GM23248 (cell line): ENCODE measurements at places on chromosomes 11 and 22. TPM values are rescaled to one million over a fixed set of nuclear protein-coding genes. Genes with fewer than 3 reads are reported as not detected.
A peak's percentile ranks its signal among the peaks of the same experiment; 100 is the strongest.

DNA sequence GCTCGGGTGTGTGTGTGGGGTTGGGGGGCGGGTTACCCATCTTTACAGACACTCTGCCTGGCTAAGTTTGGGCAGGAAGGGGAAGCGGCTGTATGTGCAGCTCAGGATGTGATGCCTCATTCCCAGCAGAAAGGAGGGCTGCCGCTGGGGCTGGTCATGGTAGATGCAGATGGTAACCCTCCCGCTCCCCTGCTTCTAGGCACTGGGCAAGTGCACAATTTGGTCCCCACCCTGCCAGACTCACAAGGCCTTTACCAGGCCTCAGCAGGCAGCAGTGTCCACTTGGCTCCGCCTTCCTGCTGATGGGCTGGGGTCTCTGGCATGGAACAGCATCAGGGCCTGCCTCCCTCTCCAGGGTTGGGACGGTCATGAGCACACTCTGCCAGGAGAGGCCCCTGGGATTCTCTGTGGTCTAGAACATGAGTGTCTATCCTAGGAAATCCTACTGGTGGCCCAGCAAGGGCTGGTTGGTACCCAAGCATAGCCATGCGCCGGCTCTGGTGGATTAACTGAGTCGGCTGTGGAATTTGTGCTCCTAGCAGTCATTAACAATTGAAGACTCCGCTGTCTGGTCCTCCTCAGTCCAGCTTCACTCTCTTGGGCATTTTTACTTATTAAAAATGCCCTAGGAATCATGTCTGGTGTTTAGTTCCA, 4.2 kb downstream of the LMO1 start:
- DNase-seq = no peak

GRCh38 chr22:23670378-23671295, 20.2 kb upstream of the RGL4 start:
- DNase-seq = peak; percentile 23

DNA sequence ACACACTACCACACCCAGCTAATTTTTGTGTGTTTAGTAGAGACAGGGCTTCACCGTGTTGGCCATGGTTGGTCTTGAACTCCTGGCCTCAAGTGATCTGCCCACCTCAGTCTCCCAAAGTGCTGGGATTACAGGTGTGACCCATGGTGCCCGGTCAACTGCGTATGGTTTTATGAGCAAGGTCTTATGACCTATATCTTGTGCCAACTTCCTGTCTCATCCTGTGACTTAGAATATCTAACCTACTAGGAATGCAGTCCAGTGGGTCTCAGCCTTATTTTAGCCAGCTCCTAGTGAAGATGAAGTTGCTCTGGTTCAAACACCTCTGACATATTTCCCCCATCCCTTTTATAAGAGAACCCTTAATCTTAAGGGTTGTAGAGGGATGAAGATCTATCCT, 66.1 kb upstream of the OR5AN1 start:
- no peak for DNase-seq

DNA sequence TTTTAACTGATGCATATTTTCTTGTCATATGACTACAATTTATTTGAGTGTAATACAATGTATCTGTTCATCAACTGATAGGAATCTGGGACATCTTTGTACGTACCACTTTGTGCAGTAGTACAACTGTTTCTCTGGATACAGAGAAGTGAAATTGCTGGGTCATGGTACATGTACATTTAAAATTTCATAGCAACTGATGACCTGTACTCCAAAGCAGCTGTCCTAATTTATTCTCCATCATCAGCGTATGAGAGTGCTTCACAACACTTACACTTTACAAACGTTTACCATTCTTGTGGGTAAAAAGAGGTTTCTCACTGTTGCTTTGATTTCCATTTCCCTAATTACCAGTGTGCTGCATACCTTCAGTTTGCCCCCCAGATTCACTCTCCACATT, 552.8 kb upstream of the CADM1 start:
- no peak for DNase-seq

DNA sequence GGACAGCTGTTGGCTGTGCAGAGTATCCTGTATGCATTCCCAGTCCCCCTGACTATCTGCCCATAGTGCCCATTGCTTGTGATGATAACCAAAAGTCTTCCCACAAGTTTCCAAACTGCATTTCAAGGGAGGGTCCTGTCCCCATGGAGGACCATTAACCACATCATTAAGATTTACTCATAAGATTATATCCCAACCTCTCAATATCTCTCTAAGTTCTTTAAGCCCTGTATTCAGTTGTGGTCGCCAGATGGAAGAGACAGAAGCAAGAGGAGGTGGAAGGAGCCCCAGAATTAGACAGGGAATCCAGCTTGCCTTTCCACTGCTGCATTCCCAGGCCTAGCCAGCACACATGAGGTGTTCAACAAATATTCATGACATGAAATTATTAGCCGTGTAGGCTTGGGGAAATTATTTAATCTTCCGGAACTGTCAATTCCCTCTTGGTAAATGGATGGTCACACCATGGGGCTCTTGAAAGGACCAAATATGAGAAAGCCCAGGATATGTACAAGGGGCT, 42.6 kb upstream of the TIMP3 start:
- DNase-seq = peak; percentile 22

GRCh38 chr22:30033137-30033536, 47.1 kb upstream of the HORMAD2 start:
- no peak for DNase-seq

Gene ZNF408
- total RNA-seq = 9.6 and 11.9 TPM in 2 replicates

DNA sequence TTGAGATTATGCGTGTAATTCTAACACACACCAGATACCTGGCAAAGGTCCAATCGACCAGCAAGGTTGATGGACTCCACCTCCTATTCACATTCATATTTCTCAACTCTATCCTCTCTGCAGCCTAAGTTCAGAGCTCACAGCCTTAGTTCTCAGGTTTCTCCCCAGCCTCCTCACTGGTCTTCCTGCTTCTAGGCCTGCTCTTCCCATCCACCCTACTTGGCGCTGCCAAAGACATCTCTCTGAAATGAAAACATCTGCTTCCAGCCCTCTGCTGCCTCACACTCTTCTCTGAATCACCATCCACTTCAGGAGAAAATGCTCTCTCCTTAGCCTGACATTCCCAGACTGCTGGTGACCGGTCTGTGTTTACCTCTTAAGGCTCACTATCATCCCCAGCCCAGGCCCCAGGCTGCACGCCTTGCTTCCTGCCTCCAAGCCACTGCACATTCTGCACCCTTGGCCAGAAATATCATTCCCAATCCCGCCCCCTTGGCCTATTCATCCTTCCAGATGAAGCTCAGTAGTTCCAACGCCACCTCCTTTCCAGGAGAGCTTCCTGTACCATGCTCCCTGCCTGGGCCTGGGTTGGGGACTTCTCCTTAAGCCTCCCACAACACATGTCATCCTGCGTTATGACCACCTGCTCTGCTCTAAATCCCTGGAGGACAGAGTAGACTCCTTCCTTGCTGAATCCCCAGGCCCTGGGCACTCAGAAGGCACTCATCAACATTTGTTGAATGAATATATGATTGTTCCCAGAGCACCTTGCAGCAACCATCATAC, 3.5 kb downstream of the ARRB1 start:
- DNase-seq = peak; percentile 94

DNA sequence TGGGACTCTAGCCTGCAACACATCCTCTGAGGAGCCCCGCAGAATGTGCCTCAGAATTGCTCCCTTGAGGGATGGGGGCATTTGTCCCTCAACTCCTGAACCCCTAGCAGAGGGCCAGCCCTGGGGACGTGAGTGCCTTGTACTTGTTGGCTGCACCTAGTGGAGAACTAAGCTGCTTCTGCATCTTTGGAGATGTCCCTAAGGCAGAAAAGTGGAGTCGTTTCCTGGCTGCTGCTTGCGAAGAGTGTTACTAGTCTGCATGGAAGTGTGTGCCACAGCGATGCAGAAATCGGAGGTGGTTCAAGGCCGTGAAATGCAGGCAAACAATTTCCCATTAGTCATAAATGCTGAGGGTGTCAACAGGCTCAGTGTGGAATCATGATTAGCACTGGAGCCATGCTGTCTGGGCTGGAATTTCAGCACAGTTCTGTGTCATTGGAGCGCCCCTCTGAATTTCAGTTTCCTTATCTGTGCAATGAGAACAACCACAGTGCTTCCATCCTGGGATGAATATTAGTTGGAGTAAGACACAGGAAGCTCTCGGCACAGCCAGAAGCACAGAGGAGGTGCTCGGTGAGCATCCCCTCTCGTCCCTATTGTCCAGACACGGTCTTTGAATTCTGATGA, 56.5 kb downstream of the MIAT start:
- peak; percentile 96 for DNase-seq

Gene HYLS1
- 4.6 and 6.2 TPM in 2 replicates for total RNA-seq

DNA sequence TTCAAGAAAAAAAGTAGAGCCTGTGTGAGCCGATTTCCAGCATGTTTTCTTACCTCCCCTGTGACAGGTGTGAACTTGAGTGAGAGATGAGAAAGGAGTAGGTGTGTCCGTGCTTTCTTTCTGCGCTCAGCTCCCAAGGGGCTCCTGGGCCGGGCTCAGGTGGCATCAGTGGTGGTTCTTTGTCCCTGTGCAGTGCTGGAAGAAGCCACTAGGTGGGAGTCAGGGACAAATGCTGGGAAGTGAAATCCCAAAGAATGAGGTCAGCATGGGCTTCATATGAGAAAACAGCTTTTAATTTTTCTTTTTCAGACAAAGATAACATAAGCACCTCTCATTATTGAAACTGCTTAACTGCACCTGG, 57.8 kb downstream of the PPFIBP2 start:
- peak; percentile 83 for DNase-seq

DNA sequence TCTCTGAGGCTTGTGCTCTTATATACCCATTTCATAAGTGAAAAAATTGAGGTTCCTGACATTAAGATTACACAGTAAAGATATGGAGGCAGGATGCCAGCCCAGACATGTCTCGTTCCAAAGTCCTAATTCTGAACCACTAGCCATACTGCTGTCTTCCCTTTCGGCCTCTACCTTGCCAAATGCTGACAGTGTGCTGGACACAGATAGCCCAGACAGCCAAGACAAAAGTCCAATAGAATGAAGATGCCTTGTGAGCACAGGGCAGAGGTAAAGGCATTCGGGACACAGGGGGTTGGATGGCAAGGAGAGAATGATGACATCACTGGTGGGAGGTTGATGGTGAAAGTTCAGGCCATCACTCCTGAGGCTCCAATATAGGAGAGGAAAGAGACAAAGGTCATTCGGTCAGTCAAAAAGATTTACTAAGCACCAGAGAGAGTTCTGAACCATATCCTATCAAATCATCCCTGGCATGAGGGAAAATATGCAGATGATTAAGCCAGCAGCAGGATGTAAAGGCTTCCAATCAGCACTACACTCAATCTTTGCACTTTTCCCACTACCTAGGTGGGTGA, 174.0 kb upstream of the MTMR2 start:
- peak; percentile 47 for DNase-seq

GRCh38 chr11:62774407-62774806, 3.2 kb downstream of the TAF6L start:
- DNase-seq = no peak

DNA sequence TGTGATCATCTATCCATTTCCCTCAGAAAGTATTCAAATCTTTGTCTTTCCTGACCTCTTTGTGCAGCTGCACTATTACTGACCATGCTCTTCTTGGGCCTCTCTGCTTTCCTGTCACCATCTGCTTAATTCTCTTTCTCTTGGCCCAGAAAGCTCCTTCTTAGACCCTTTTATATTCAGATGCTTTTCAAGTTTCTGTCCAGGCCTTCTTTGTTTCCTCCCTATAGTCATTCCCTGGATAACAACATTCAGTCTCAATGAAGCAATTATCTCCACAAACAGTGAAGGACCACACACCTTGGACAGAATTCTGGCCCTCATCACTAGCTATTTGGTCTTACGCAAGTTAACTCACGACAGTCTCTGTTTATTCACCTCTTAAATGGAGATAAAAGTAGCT, 89.7 kb downstream of the LARGE2 start:
- DNase-seq = no peak

DNA sequence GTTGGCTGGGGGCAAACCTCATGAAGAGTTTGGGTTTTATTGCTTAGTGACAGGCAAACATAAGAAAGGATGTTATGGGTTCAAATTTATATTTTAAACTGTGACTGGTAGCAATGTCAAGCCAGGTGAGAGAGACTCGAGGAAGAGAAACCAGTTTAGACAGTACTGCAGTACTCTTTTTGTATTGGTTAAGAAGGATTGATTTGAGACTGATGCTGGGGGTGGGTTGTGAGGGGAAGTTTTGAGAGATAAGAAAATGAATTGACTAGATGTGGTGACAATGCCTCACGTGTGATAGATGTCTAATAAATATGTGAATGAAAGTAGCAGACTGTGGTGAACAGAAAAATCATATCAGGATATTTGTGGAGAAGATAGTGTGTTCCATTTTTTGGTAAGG, 142.4 kb downstream of the DDX10 start:
- no peak for DNase-seq

Gene APLNR
- total RNA-seq = not detected in 2 replicates

Gene XNDC1N
- 0.38 and 4.6 TPM in 2 replicates for total RNA-seq
